ENCODE measurements at places on chromosomes 11 and 22.

- DNase-seq, result no peak
Observed at GRCh38 chr11:100557830-100558611, 129.1 kb upstream of the ARHGAP42 start.

- DNase-seq, result no peak
Observed at GRCh38 chr22:17120711-17121232, 388 bp downstream of the TMEM121B start.

GRCh38 chr11:28773606-28774005 is 665.4 kb downstream of the METTL15 start:
- DNase-seq, result no peak

- DNase-seq, result no peak
Observed at GRCh38 chr22:40107244-40107643, 70.5 kb upstream of the TNRC6B start.

DNA sequence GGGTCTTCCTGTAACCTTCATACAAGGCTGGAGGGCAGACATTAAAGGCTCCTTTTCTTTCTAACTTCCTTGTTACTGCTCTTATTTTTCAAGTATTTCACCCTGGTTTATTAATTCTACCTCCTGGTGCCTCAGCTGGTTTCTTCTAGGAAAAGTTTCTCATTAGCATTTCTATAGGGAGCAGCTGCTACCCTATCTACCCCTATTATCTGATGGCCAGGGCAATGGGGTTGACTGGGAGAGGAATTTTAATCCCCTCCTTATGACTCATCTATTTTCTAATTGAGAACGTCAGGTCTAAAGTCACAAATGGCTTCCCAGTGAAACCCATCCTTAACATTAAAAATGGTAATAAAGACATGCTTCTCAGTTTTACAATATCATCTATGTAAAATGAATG is 5.0 kb downstream of the MAP6 start:
- no peak for DNase-seq

- no peak for DNase-seq
Observed at GRCh38 chr11:9760193-9760575, 96.3 kb downstream of the SWAP70 start.

GRCh38 chr11:118383657-118384056 is 17.7 kb upstream of the ATP5MG start:
- DNase-seq, result no peak

- DNase-seq, result no peak
Observed at GRCh38 chr22:29369460-29369859, 18.9 kb downstream of the AP1B1 start.

GRCh38 chr22:46985507-46985882 is 223.0 kb downstream of the TBC1D22A start:
- no peak for DNase-seq

- peak; percentile 4 for DNase-seq
Observed at GRCh38 chr11:19441752-19442553, 201.2 kb upstream of the E2F8 start.

DNA sequence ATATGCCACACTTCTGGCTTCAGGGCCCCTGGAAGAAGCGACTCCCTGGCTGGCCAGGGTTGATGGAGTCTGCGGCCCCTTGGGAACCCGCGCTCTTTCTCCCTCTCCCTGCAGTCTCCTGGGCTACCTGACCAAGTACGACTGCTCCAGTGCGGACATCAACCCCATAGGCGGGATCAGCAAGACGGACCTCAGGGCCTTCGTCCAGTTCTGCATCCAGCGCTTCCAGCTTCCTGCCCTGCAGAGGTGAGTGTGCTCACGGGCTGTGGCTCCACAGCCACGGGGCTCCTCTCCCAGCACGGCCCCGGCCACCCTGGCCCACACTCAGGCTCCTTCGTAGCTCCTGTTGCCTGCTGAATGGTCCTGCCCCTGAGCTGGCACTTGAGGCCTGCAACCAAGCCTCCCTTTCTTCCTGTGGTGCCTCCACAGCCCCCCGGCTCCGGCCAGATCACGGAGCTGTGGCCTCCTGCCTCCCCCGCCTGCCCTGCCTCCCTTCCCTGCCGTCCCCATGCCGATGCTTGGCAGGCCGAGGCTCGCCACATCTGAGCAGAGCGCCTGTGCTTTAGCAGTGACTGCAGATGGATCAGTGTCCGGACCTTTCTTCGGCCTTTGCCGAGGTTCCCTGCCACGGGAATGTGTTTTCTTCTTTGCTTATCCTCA is 36.2 kb upstream of the KRTAP5-7 start:
- DNase-seq, result no peak

DNA sequence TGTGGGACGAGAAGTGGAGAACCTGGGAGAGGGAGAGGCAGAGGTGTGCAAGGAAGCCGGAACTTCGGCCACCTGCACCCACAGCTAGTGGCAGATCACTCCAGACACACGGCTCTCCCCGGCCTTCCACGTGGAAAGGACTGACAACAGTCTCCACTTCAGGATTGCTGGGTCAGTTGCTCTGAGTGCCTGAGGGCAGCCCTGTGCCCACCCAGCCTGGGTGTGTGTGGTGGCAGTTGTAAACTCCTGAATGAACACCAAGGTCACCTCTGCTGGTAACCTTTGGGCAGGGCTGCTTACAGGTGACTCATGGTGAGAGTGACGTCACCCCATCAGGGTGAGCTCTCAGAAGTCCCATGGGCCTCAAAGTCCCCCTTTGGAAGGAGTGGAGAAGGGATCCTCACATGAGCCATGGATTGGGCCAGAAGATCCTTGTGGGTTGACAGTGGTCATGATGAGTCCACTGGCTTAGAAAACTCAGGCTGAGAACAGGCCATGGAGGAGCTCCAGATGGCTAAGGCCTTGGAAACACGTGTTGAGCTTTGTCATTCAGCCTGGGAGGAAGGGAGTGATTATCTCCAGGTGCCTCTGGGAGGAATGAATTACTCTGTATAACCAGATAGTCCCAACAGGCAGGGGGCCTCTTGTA is 71.3 kb downstream of the BCR start:
- DNase-seq, result no peak

GRCh38 chr11:18749681-18750319 is 23.8 kb upstream of the IGSF22 start:
- no peak for DNase-seq

- no peak for DNase-seq
Observed at GRCh38 chr11:110455718-110456117, 26.0 kb downstream of the FDX1 start.

GRCh38 chr22:49550141-49550430 is 277.6 kb downstream of the BRD1 start:
- no peak for DNase-seq

DNA sequence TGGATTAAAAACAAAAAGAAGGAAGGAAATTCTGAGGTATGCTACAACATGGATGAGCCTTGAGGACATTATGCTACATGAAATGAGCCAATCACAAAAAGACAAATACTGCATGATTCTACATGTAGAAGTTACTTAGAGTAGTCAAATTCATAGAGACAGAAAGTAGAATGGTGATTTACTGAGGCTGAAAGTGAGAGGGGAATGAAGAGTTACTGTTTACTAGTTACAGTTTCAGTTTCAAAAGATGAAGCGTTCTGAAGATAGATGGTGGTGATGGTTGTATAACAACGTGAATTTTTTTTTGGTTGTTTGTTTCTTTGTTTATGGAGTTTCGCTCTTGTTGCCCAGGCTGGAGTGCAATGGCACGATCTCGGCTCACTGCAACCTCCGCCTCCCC is 9.5 kb downstream of the OR5P2 start:
- DNase-seq, result no peak

DNA sequence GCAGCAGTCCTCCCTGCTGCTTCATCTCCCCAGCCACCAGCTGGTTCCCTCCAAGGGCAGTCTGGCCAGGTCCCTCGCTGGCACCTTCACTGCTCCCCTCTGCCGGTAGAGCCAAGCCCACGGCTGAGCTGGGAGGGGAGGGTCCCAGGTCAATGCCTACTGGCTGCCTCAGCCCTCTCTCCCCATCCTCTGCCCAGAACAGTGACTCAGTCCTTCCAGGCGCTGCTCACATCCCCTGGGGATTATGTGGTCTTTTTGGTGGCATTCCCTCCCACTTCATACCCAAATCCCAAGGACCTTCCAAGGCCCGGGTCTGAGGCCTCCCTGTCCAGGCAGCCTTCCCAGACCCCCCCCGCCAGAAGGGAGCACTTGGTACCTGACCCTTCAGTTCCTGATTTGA is 44.9 kb downstream of the WNT7B start:
- no peak for DNase-seq

- DNase-seq, result no peak
Observed at GRCh38 chr11:24885580-24886173, 388.8 kb downstream of the LUZP2 start.

GRCh38 chr11:23789200-23789853 is 707.5 kb upstream of the LUZP2 start:
- DNase-seq, result no peak

DNA sequence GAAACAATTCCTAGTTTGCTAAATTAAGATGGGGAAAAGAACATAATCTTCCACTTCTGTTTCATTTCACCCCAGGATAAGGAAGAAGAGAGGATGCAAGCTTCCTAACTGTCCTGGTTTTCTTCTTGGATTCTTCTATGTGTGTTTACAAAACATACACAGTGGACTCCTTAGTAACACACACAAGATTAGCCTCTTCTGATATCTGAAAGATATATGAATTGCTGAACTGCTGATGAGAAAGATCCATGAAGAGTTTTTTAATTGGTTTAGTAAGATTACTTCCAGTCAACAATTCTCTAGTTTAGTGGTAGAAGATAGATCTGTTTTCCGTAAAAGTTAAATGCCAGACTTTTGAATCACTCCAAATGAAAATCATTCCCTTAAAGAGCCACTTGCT is 86.8 kb downstream of the WT1 start:
- DNase-seq, result no peak

GRCh38 chr11:15590132-15590531 is 475.4 kb downstream of the INSC start:
- DNase-seq, result no peak
